ENCODE measurements at places on chromosomes 5 and 9.

- DNase-seq, result peak; percentile 68
Observed at GRCh38 chr9:33737811-33738606, 57.4 kb upstream of the PRSS3 start.

GRCh38 chr5:11064763-11065450 is 303.9 kb upstream of the DAP start:
- DNase-seq, result no peak

DNA sequence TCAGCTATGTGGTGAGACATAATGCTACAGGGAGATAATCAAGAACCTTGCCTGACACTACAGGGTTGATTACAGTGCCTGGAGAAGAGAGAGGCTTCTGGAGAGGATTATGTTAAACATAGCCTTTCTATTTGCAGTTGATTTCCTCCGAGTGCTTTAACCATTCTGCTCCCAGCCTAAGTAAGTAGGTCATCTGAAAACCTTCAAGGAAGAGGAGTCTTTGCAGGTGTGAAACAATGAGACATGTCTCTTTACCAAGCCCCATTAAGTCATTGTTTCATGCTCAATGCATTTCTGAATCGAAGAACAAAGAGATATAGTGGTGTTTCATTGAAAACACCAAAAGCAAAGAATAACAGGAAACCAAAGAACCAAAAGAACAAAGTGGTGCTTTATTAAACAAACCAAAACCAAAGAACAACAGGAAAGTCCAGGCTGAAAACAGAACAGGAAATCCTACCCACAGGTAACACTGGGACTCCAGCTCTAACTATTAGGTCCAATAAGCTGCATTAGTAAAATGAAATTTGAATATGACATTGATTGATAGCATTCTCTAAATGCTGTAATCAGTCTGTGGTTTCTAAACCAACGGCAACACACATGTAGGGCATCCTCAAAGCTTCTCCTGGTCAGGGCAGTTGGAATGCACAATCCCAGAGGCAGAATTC is 113.3 kb upstream of the SPATA31D4 start:
- no peak for DNase-seq

DNA sequence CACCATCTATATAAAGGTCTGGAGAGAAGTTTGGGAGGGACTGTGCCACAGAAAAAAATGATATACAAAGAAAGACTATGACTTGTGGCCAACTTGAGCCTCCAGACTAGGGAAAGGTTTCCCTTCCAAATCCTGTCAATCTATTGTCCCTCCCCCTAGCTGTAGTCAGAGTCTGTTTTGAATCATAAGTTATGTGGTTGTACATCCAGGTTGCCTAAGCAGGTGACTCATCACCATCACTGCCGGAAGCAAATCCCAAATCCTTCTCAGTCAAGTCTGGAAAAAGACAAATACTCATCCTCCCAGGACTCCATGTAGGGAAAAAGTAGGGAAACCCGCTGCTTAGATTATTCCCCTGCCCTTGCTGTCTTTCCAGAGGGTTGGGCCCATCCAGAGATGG is 235.7 kb downstream of the CDK5RAP2 start:
- DNase-seq, result peak; percentile 67

GRCh38 chr9:137167747-137168572 is 1.9 kb downstream of the LRRC26 start:
- no peak for DNase-seq

DNA sequence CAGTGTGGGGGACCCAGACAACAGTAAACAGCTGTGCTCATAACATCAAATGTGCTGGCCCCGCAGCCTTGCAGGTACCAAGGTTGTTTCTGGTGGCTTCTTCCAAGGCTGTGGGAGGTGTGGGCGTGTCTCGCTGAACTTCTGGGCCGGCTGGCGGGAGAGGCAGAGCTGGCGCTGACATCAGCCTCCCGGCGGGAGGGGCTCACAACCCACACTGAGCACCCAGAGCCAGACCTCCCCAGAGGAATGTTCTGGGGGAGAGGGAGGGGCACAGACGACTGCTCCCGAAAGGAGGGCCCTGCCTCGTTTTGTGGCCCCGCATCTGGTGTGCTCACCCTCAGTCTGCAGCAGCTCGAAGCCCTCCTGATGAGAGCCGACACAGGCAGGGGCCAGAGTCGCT is 6.9 kb upstream of the SLC12A7 start:
- DNase-seq, result no peak

DNA sequence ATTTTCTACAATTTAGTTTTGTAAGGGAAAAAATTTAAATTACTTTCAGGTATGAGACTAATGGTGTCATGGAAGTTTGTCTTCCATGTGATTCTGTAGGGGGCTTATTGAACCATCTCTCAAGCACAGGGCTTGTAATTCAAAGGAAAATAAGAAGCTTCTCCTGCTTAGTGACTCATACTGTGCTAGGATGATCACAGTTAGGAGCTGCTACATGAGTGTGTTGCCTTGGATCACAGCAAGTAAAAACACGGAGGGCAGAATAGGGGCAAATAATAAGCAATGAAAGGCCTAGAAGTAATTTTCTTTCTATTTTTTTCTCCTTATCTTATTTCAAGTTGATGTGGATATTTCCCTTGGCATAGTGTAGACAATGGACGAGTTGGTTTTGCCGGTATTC is 28.9 kb downstream of the TMEM167A start:
- DNase-seq, result no peak

DNA sequence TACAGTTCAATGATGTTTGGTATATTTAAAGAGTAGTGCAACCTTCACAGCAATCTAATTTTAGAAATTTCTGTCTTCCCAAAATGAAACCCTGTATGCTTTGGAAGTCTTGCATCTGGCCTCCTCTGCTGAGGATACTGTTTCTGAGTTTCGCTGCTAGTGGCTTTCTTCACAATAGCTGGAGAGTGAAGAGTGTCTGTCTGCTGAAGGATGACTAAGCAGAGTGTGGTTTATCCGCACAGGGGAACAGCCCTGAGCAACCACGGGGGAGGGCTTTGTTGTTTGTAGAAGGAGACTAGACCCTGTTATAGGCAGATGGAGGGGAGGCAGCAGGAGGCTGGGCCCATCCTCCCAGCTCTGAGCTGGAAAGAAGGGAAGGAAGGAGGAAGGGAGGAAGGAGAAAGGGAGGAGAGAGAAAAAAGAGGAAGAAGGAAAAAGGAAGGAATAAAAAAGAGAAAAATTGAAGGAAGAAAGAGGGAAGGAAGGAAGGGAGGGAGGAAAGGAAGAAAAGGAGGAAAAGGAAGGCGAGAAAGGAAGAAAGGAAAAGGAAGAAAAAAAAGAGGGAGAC is 10.5 kb upstream of the IRX2 start:
- no peak for DNase-seq

GRCh38 chr9:97405551-97405950 is 6.3 kb upstream of the TDRD7 start:
- DNase-seq, result no peak

DNA sequence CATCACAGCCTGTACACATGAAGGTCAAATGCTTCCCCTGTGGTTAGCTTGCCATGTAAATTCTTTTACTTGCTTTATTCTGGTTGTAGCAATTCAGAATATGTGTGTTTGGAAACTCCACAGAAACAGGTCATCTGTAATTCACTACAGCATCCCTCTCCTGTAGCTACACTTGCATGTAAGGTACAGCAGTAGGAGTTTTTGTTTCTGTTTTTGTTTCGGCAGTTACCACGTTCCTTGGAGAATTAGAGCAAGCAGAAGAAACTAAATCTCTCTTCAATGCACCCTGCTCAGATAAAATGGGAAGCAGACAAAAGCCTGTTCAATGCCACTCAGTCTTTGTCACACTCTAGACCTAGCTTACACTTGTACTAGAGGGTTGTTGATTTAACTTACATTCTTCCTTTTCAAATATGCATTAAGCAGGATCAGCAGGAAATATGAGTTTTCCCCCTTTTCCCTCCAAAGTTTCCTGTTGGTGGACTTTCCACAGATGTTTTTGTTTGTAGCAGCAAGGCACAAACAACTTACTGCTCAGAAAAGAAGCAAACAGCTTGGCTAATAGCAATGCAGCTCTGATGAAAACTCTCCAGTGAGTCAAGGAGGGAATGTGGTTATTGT is 80.9 kb downstream of the YIPF5 start:
- DNase-seq, result peak; percentile 15

GRCh38 chr5:61298580-61298979 is 33.5 kb upstream of the ZSWIM6 start:
- no peak for DNase-seq

GRCh38 chr5:112275671-112276070 is 143.4 kb downstream of the EPB41L4A start:
- no peak for DNase-seq

DNA sequence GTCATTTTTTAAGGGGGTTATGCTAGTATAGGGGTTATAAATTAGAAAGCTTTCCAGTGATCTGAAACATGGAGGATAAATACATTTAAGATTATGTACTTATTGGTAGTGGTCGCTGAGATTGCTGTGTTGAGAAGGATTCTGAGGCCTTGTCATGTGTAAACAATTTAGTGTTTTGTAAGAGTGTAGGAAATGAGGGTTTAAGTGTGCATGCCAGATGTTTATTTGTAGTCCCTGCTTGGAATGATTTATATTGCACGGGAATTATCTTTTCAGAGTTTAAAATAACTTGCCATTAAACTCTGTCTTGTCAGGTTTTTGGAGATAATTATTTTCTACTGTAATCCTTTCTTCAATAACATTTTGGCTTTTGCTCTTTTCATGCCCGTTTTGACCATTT is 19.4 kb downstream of the ZNF618 start:
- DNase-seq, result no peak

DNA sequence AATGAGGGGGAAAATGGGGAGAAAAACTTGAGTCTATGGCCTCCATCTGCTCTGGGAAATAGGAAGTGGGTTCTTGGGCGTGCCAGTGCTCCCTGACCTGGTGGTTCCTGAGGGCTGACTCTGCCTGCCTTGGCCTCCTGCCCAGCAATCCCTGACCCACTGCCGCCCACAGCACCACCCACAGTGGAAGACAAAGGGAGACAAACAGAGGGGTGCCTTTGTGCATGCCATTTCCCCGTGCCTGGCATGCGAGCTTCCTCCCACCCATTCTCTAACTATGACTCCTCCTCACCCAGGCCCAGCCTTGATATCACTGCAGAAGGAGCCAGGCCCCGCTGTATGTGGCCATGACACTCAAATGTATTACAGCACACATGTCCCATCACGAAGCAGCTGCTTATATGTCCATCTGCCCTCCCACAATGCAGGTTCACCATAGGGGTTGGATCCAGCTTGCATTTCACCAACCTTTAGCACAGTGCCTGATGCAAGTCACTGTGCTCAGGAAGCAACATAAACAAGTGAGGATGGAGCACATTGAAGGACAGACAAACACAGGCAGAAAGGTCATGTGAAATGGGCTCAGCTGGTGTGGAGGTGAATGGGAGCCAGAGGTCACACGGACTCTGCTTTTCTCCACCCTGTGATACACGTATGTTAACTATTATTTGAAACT is 84.4 kb downstream of the ADRB2 start:
- DNase-seq, result peak; percentile 24

GRCh38 chr9:76895186-76895585 is 10.7 kb downstream of the PRUNE2 start:
- peak; percentile 14 for DNase-seq

GRCh38 chr5:126115059-126115629 is 308.1 kb upstream of the GRAMD2B start:
- no peak for DNase-seq

DNA sequence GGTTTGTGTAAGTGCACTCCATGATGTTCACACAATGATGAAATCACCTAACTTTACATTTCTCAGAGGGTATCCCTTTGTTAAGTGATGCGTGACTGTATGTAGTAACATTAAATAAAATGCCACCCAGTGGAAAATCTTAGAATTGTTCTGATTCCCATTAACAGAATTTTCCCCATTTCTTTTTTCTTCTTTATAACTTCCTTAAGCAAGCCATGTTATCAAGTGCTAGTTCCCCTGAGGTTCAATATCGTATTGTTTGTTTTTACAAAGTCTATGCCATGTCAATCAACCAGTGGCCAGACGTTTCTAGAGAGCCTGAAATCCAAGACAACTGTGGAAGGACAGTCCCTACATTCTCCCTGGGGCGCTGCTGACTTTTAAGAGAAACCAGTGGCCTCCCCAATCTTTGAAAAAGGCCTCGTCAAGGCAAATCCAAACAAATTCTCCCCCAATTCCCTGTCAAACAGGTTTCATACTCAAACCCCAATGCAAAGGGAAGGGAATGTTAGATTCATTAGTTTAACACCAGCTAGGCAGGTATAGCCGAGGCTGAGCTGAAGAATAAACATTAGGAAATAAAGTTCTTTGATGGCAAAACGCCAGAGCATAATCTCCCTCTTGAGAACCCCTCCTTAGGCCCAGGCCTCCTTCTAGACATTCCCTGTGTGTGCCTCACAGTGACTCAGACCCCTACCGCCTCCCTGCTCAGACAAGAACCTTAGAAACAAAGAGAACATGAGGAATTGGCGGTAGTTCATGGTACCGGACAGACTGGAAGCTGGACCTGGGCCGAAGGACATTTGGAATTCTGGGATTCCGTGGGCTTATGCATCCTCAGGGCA is 198.7 kb downstream of the GNA14 start:
- DNase-seq, result peak; percentile 32

- DNase-seq, result no peak
Observed at GRCh38 chr5:39395521-39395920, 29.3 kb downstream of the DAB2 start.

GRCh38 chr9:130531670-130532069 is 47.7 kb upstream of the FUBP3 start:
- DNase-seq, result no peak

DNA sequence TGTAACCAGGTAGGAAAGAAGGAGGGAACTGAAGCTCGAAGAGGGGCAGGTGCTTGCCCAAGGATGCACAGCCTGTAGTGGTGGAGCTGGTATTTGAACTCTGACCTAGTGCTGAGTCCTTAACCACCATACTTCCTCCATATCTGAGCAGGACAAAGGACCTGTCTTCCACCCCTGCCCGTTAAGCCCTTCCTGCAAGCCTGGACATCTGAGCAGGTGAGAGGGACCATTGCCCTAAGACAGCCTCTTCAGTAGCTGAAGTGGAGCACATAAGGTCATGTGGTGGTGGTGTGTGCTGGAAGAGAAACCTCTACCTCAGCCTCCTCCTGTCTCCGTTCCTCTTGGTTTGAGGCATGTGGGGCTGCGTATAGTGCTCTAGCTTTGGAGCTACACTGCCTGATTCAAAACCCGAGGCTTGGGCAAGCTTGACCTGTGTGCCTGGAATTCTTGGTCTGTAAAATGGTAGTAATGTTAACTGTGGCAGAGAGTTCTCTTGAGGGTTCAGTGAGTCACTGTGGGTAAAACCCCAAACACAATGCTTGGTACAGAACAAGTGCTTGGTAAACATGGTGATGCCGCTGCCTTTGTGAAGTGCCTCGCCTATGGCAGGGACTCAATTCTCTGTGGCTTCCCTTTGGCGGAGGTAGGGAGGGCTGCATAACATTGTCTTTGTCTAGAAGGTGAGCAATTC is 7.4 kb downstream of the GALNT10 start:
- no peak for DNase-seq

- peak; percentile 68 for DNase-seq
Observed at GRCh38 chr5:43227655-43228054, 35.6 kb downstream of the NIM1K start.

DNA sequence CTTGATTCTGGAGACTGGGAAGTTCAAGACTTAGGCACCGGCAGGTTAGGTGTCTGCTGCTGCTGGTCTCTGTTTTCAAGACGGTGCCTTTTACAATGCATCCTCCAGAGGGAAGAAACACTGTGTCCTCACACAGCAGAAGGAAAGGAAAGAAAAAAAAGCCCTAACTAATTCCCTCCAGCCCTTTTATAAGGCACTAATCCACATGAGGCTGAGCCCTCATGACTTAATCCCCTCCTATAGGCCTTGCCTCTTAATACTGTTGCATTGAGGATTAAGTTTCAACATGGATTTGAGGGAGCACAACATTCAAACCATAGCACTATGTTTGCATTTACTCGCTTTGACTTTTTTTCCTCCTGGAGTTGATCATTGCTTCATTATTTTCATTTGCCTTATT is 585.9 kb downstream of the TLR4 start:
- no peak for DNase-seq

Measured in AG20443 (cell line).